NB4 (cell line): ENCODE measurements at places on chromosomes 5 and 9.
A peak's percentile ranks its signal among the peaks of the same experiment; 100 is the strongest.

- no peak for DNase-seq
Observed at GRCh38 chr9:23567516-23568165, 258.4 kb downstream of the ELAVL2 start.

DNA sequence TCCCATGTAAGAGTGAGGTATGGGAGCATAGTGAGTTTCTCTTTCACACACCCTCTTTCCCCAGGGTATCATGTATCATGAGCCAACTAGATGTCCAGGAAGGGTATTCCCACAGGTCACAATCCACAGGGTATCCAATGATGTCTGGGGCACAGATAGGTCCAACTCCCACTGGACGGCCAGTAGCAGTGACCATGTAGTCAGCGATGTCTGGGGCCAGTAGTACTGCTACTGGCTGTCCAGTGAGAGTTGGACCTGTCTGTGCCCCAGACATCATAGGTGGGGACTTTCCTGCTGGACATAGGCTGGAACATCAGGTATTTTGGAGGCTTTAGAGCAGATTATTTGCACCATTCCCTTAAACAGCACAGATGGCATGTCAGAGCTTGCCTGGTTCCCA is 352.6 kb upstream of the SGCD start:
- DNase-seq: no peak

DNA sequence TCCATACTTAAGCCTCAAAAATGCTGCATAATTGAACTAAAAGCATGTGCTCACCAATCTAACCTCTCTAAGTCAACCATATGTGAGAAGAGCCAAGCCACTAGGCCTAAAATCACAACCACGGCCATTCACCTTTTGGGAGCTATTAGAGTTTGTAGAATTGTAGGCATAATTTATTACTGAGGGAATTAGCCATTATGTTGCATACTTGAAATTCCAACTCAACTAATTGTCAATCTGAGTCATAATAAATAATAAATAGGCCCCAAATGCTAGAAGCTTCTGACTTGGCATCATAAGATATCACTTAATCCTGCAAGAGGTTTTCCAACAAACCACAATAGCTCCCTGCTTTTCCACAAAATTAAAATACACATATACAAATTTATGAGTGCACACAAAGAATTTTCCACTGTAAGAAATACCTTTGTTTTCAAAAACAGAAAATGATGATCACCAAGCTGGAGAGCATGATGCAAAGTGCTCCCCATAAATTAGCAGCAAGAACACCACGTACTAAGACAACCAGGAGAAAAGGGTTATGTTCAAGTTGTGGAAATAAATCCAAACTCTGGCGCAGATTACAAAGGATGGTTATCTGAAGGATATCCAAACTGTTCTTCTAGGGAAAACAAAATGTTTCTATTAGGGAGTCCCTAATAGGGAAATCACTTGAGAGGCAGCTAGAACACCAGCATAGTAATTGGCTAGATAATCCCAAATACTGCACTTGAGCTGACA is 250.0 kb upstream of the SLC30A5 start:
- DNase-seq: no peak

DNA sequence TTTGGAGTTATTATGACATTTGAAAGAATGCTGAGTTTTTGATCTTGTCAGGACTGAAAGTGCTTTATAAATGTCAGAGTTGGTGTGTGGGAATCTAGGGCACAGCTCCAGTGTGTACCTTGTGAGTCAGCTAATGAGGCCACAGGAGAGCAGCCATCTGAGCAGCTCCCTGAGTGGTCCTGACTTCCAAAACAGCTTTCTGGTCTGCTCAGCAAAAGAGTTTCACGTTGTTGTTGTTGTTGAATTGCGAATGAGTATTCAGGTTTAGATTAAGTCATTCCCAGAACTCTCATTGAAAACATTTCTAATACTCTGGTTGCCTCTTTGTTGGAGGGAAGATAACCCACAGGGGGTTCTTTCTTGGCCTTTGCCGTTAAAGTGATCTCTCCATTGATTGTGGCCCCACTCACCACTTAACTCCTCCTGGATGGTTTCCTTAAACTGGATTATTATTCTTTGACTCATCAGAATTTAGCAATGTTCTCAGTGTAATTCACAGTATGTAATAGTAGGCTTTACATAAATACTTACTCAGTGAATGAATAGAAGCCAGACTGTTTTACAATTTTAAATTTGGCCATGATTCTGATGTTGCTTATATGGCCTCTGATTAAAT is 125.1 kb upstream of the SGCD start:
- DNase-seq: no peak

GRCh38 chr5:119031905-119032304 is 39.0 kb upstream of the DMXL1 start:
- DNase-seq: peak; percentile 18

DNA sequence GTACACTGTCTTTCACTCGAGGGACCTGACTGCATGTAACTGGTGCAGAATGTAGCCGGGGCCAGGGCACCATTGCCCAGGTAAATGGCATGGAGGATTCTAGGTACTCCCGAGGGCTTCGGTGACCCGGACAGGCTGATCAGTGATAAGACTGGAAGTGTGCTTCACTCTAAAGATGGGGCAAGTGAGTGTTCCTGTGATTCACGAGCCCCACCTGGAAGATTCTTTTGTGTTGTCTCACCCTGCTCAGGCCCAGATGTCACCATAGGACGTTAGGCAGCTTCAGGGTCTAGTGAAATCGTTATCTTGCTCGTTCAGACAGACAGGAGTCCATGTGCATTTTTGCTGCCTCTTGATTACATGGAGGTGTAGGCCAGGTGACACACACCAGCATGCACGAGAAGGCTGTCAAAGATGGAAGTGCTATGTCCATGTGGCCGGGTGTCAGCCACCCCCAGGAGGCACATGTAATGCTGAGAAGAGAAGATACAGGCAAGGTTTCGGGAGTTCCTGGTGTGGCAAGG is 73.9 kb downstream of the WNK2 start:
- DNase-seq: no peak

DNA sequence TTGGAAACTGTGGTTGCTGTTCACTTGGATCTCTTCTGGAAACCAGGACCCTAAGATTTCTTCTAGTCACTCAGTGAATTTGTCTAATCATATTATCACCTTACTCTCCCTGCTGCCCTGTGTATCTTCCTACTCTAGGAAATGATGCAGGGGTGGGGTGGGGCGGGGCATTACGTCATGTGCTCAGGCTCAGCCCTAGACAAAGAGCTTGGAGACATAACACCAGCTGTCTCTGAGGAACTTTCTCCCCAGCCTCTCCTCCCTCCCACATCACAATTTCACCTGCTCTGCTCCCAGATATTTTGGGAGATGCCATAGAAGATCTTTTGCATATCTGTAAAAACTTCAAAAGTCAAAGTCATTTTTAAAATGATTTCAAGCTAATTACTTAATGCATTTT is 470.4 kb downstream of the ZSWIM6 start:
- no peak for DNase-seq

DNA sequence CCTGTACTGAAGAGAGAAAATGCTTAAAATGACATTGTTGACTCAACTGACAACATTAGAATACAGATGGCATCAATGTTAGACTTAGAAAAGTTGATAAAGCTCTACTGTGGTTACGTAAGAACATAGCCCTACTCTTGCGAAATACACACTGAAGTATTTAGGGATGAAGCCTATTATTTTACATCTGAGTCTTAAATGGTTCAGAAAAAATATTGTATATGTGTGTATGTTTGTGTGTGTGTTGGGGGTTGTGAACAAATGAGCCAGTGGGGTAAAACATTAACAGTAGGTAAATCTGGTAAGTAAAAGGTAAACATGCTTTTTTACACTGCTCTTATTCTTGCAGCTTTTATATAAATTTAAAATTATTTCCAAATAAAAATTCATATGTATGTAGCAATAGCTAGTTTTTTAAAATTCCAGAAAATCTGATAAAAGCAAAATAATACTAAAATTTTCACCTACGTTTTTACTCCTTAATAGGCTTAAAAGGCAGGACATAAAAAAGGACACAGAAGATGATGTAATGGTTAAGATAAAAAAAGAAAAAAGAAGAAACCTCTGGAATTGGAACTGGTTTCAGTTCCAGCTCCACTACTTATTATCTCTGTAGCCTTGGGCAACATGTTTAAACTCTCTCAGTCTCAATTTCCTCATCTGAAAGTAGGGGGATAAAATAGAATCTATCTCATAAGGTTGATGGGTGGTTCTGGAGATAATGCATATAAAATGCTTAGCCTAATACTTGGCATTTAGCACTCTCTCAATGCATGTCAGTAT is 44.3 kb downstream of the GARNL3 start:
- DNase-seq: peak; percentile 54

DNA sequence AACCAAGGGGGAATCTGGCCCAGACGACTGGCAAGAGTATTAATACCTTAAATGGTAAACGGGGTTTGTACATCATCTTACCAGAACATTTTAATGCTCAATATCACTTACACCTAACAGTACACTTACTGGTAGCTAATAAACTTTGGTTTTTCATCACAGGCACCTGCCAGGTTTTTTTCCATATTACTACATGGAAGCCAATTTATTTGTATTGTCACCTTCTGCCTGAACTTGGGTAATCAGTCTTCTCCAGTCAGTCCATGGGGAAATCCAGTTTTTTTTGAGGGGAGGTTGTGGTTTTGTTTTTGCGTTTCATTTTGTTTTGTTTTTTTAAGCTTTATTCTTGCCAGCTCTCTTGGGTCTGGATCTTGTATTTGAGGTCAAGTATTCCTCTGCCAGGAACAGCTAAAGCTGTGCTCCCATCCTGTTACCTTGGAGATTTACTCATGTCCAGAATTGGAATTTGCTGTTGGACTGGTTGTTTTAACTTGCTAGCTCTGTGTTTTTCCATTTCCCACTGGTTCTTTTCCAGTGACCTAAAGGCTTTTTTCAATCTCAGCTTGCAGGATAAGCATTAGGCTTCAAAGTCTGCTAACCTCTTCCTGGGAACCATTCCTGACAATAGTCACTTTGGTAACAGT is 11.1 kb upstream of the NADK2 start:
- no peak for DNase-seq

- DNase-seq: peak; percentile 79
Observed at GRCh38 chr9:112793213-112793810, 42.8 kb downstream of the SNX30 start.

DNA sequence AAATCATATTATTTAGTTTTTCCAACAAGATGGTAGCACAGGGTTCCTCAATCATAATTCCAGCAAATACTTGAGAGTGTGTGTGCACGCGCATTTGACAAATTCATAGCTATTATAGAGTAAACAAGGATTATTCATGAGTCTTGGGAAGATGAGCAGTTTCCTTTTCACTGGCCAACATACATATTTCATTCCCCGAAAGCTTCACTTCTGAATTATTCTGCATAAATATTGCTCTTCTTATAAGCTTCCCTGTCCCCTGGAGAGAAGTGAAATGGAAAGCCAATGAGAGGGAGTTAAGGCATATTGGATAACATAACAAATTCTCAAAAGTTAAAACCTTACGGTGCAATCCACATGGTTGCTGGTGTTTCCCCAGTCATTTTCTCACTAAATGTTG is 386.4 kb upstream of the SEMA6A start:
- no peak for DNase-seq

- no peak for DNase-seq
Observed at GRCh38 chr5:138985256-138985655, 110.1 kb upstream of the LRRTM2 start.

GRCh38 chr5:146785065-146785464 is 93.5 kb downstream of the PPP2R2B start:
- DNase-seq: peak; percentile 32

DNA sequence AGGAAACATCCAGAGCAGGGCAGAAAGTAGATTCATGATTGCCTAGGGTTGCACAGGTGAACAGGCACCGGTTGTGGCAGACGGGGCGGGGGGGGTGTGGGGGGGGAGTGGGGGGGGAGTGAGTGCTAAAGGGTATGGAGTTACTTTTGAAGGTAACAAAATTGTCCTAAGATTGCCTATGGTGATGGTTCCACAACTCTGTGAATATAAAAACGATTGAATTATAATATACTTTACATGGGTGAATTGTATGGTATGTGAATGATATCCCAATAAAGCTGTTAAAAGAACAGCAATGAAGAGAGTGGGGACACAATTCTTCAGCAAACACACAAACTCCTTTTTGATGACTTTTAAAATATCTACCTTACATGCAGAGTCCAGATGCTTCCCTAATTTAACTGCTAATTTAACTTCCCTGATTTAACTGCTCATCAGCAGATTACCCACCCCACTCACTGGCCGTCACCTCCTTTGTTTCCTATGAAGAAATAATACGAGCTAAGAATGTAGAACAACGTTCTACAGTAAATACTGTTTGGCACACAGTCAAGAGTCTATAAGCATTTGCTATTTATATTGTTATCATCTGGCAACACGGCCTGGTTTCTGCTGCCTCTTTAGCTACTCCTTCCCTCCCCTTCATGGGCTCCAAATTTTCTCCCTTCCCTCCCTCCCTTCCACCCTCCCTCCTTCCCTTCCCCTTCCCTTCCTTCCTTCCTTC is 83.5 kb downstream of the PTCH1 start:
- DNase-seq: peak; percentile 25

- DNase-seq: peak; percentile 73
Observed at GRCh38 chr5:14706615-14707021, 42.1 kb downstream of the OTULIN start.

DNA sequence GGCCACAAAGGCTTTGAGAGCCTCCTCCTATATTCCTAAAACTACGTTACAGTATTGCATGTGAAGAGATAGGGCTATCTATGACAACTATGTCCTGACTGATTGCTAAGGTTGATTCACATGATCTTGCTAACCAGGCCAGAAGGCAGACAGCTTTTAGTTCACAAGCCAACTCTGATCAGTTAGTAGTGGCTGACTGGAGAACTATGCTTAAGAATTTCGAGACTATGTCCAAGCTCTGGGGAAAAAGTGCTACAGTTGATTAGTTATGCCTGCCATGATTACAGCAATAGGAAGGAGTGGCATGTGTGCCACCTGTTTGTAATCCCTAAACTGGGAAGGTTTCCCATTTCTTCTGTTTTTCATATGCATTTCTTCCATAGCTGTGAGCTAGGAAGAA is 223.4 kb downstream of the DOCK8 start:
- no peak for DNase-seq

GRCh38 chr9:126357074-126357473 is 30.4 kb downstream of the MVB12B start:
- DNase-seq: no peak

DNA sequence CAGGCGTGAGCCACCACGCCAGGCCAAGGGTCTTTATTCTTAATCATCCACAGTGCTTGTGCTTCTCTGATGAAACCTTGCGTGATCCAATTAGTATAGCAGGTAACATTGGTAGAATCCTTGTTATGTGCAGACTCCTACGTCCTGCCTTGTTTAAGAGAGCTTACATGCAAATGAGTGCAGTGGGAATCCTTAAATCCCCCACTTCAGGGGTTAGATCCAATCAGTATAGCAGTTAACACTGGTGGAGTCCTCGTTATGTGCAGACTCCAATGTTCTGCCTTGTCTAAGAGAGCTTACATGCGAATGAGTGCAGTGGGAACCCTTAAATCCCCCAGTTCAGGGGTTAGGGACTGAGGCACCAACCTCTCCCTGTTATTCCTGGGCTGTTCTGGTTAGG is 193.4 kb downstream of the SEMA6A start:
- DNase-seq: no peak

- no peak for DNase-seq
Observed at GRCh38 chr9:136341042-136341655, 13.8 kb downstream of the GPSM1 start.
